ENCODE measurements at places on chromosomes 2 and 18.

DNA sequence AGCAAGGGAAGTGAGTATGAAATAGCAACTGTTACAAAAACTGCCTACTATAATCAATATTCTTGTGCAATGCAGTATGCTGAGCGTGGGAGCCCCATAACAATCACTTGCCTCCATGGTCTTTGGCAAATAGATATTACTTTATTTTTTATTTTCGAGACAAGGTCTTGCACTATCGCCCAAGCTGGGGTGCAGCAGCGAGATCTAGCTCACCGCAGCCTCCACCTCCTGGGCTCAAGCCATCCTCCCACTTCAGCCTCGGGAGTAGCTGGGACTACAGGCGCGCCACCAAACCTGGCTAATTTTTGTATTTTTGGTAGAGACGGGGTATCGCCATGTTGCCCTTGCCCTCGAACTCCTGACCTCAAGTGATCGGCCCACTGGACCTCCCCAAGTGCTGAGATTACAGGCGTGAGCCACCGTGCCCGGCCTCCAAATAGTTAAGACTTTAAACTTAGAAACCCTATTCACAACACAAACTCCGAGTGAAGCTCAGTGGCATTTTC is 1.2 kb upstream of the CCNT2 start:
- DNase-seq, result no peak

DNA sequence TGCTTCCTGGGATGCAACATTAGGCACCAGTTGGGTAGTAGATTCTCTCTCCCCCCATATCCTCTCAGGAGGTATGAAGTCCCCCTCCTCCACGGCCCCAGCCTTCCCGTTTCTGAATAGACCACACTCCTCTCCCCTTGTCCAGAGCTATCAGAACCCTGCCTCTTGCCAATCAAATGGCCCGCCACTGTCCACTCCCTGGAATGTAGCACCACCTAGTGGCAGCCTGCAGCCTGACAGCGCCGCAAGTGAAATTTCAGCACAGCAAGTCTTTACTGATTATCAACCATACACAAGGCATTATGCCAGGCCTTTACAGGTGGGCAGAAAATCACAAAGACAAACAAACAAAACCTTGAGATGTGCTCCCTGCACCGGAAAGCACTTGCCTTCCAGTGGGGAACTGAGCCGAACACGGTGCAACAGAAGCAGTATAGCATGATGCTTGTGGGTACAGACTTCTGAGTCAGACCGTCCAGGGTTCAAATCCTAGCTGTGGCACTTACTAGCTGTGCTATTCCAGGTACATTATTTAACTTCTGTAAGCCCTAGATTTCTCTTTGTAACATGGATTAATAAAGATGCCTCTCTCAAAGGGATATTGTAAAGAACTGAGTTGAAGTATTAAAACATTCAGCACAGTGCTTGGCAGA is 174.0 kb downstream of the SMAD2 start:
- peak; percentile 38 for DNase-seq

- DNase-seq, result no peak
Observed at GRCh38 chr18:80006724-80007123, 18.4 kb upstream of the TXNL4A start.

- no peak for DNase-seq
Observed at GRCh38 chr2:151730262-151730975, 3.9 kb downstream of the NEB start.

DNA sequence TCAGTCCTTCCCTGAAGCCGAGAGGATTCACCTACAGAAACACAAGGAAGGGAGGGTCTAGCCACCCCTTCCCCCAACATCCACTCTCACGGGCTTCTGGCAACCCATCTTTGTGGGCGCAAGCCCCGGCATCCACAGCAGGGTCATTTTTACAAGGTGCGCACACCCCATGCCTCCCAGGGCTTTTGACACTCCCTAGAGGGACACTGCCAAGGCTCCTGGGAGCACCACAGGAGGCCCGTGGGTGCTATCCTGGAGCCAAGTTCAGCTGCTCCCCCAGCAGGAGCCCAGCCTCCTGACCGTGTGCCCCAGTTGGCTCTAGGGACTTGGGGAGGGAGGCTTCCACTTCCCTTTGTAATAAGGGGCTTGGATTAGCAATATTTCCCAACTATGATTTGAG is 251.6 kb downstream of the TNS1 start:
- DNase-seq, result no peak

DNA sequence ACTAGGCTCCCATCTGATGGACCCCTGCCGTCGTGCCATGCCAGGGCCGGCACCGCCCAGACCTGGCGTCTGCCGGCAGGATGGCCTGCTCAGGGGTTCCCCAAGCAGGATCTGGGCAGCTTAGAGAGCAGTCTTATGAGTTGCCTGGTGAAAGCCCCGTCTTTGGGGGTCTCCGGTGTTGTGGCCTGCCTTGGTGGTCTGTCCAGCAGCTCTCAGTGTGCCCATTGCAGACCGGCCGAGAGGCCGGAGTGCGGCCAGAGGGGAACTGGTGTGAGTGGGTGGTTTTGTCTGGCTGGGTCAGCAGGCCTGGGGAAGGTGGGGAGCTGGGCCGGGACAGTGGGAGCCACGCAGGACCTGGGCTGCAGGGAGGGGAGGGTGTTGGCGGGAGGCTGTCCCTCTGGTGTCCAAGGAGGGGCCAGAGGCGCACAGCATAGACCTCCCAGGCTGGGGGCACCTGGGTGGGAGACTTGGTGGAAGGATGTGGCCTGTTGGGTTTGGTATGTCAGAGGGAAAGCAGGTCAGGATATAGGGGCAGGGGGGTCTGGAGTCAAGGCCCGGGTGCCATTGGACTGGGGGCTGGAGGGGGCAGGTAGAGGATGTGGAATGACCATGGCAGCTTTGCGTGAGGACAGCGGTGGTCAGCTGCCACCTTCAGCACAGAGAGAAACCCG is 16.5 kb downstream of the GPC1 start:
- DNase-seq, result no peak

GRCh38 chr18:3211236-3211992 is 8.4 kb downstream of the MYOM1 start:
- DNase-seq, result no peak

GRCh38 chr2:29902356-29902755 is 19.0 kb downstream of the ALK start:
- no peak for DNase-seq

DNA sequence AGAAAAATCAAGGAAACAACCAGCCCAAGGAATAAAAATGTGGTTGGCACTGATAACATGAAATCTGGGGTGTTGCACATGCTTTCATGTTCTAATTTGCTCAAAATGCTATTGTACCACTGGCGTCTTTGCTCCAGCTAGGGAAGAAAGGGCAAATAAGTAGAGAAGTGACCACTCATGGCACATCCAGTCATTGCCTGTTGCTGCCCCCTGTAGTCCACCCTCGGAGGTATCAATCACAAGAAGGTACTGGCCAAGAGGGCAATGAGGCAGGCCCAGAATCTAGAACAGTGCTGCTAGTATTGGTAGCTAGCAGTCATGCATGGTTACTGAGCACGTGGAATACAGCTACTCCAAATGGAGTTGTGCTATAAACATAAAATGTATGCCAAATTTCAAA is 213.4 kb downstream of the CDCA7 start:
- peak; percentile 46 for DNase-seq

All from NCI-H748 treated with DMSO at 0.1 percent for 48 hours (cell line).